ENCODE measurements at places on chromosomes 5 and 9.

GRCh38 chr5:152270096-152270495 lies 135.0 kb downstream of the NMUR2 start:
- no peak for DNase-seq

- peak; percentile 66 for DNase-seq
These were observed 76.7 kb upstream of the UNC5A start for GRCh38 chr5:176733406-176734262.

DNA sequence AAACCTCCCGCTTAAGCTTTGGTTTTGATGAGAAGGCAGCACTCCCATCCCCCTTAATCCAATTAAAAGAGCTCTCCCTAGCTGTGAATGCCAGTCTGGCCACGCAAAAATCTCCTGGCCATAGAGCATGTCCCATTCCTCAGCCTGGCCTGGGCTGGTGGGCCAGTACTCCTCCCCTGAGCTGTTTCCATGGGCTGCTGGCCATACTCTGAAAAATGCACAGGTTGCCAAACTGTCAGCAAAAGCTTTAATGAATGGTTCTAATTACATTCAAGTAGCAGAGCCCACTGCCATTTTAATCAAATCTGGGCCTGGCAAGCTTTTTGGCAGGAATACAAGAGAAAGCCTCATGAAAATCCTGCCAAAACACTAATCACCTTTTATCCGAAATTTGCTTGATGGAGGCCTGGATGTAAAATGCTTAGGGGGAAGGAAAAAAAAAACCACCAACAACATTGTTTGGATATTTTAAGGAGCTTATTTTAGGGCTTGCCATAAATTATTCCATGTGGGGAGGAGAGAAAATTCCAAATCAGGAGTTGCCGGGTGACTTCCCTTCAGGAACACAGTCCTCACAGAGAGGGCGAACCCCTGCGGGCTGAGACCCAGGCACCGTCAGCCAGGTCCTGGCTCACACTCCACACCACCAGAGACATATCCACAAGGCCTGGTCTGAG lies 243.3 kb downstream of the SEC61B start:
- DNase-seq: peak; percentile 79

DNA sequence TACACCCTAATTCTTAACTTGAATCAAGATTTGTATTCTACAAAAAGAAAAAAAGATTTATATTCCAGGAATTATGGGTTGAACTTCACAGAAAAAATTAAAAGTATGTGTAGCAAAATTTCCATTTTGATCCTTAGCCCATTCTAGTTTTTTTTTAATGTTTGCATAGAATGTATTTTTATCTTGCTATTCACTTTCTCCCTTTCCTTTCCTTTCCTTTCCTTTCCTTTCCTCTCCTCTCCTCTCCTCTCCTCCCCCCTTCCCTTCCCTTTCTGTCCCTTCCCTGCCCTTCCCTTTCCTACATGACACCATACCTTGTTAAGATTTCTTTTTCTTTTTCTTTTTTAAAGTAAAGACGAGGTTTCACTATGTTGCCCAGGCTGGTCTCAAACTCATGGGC lies 542.5 kb upstream of the PTGER4 start:
- DNase-seq: no peak

- DNase-seq: no peak
These were observed 74.2 kb upstream of the SUSD1 start for GRCh38 chr9:112249277-112249676.

DNA sequence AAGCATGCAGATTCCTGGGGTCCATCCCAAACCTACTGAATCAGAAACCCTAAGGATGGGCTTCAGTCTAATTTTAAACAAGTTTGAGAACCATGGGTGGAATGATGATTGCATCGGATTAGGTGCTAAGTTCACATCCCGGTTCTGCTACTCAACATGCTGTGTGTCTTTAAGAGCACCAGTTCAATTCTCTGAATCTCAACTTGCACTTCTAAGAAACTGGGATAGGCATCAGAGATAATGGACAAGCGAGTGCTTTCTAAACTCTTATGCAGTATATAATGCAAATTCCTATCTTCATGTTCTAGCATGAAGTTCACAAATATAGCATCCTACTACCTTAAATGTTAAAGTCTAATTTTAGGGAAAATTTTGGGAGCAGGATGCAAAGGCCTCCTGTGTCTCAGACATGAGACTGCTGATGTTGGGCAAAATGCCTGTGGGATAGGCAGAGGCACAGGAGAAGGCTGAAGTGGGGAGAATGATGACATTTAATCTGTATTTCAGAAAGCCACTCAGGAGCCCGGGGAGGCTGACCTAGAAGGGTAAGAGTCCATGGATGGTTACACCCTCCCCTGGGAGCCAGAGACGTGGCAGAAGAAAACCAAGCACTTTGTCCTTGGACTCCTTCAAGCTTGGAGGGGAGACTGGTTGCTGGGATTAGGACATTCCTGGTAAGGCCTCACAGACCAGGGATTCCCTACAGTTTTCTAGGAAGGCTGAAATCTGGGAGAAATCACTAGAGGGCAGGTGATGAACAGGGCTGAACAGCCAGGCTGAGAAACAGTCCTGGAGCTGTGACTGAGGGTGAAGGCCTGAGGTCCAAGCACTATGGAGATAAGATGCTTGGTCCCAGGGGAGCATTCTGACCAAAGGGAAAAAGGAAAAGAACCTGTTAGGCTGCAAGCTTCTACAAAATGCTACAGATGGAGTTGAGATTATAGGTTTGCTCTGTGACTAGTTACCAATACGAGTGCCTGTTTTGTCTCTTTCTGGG lies 311.9 kb upstream of the PANK3 start:
- DNase-seq: no peak

GRCh38 chr9:133488686-133489252 lies 9.9 kb upstream of the SLC2A6 start:
- DNase-seq: peak; percentile 70

GRCh38 chr9:72443855-72444254 lies 77.6 kb upstream of the TMC1 start:
- no peak for DNase-seq

DNA sequence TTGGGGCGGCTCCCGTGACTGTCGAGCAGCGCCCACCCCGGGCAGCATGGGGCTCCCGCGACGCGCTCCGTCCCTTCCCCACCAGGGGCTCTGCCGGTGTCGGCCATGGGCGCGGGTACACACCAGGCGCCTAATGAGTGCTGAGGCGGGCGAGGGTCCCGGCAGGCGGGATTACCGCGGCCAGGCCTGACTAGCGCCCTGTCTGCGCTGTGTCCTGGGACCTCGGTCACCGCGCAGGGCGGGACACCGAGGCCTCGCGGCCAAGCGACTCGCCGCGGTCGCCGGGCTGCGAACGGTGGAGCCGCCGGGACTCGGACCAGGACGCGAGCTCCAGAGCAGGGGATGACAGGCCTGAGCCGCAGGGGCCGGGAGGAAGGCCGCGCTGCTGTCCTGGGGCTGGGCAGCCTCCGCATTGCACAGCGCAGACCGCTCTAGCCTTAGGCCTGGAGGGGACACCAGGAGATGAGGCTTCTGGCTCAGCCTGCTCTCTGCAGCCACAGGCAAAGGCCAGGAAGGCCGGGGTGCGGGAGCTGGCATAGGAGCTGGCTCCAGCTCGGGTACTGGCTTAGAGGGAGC lies 14.1 kb downstream of the LCN10 start:
- no peak for DNase-seq

GRCh38 chr5:110248921-110249320 lies 477.6 kb downstream of the TMEM232 start:
- DNase-seq: no peak

GRCh38 chr5:124712731-124713305 lies 33.6 kb downstream of the ZNF608 start:
- DNase-seq: no peak

- DNase-seq: no peak
These were observed 143.1 kb downstream of the FSTL4 start for GRCh38 chr5:133469252-133469651.

GRCh38 chr9:86830356-86830755 lies 117.0 kb downstream of the GAS1 start:
- no peak for DNase-seq

GRCh38 chr9:133991964-133992779 lies at the start of gene VAV2:
Gene VAV2 (minus strand): TSS chr9:133992324. CDS start chr9:133992278, 46 bp downstream.
- peak; percentile 87 for DNase-seq

DNA sequence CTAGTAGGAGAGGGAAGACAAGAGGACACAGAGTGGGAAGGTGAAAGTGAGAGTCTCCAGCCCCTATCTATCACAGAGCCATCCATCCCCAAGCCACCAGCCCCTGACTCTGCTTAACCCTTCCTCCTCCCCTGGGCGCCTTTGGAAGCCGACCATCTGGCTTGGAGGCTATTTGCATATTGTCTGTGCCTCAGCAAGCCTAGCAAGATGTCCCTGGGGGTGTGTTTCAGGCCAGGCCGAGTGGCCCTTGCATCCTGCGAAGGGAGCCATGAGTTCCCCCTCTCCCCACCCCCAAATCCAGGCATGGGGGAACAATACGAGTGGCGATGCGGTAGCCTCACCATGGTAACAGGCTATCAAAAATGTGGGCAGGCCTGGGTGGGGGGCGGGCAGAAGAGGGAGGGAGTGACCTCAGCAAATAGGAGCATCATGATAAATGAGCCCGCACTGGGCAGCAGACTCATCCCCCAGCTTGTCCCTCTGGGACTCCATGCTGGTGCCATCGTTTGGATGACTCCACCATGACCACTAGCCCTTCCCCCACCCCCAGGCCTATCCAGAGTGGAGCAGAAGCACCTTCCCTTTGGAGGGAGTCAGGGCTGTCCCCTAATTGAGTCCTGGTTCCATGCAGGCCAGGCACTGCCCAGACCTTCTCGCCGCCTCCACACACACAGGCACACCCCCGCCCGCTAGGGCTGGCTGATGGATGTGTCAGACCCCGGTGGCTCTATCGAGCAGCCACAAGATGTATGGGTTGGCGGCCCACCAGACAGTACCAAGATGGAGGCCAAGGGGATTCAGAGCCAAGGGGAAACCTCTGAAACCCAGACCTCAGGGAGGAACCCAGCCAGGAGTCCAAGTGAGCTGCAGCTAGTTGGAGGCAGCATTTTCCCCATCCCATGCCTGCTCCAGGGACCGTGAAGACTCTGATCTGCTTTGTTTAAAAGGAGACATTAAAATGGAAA lies 14.6 kb downstream of the URM1 start:
- DNase-seq: no peak

DNA sequence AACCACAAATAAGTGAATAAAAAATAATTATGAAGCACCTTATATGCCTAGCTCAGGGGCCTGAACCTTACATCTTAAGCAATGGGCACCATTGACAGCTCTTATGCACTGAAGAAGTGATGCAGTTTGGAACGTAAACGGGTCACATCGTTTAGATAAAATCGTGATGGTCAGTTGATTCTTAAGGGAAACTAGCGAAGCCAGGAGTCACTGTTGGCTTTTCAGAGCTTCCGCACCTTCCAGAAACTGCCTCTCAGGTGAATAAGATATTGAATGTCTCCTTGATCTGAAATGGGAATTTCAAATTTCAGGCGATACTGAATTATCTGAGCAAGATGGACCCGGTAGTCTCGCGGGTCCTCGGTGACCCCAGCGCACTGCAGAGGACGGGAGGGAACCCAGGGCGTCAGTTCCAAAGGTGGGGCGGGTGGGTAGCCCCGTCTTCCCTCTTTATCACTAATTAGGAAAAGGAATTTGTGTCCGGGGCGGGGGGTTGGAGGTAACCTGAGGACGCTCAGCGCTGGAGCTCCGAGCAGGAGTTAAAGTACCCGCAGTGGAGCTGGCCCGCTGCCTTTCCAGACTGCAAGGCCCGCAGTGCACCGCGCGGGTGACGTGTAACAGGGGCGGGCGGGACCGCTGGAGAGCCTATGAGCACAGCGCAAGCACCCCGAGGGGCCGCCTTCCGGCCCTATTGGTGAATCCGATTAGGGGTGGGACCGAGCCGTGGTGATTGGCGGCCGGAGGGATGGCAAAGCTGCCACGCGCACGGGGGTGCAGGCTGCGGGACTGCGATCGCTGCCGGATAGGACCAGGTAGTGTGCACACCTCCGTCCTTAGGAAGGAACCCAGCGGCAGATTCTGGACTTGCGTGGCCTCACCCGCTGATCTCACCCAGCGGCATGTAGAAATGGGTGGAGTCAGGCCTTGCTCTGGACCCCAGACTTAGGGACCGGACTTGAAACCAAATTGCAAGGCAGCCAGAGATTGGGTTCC lies 19.7 kb upstream of the GARNL3 start:
- peak; percentile 99 for DNase-seq

DNA sequence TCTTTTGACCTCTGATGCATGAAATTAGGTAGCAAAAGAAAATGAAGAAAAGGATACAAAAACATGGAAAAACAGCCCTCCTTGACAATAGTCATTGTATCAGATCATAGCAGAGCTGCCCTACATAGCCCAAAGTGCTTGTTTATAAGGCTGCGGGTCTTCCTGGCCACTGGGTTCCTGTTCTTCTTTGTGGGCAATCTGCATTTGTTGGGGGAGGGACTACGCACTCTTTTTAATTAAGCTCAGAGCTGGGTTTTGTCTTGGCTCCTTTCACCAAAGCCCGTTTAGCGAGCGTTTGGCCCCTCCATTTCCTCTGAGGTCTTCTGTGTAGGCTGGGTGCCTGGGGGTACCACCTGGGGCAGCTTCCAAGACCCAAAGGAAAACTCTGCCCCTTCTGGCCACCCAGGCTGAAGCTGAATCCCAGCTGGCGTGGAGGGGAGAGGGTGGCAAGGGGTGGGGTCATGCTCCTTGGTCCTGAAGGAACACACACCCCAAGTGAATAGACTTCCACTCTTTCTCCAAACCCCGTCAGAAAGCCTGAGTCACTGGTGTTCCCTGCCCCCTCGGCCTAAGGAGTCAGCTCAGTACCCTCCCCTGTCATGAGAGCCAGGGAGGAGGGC lies 6.5 kb upstream of the PAX5 start:
- DNase-seq: no peak

DNA sequence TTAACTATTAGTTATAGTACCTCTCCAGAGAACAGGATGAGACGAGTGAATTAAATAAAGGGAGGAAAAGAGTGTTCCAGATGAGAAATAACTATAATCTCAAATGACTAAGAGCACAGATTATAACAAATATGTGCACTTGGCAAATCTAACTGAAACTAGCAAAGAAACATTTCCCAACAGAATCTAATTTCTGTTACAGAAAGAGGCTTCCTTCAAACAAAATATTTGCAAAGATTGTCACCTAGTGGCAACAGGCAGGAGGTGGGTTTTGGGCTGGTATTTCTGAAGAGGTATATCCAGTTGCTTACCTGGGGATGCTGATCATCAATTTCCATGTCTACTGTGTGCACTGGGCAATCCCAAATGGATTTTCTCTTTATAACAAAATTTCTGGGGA lies 5.6 kb upstream of the SPDL1 start:
- DNase-seq: no peak

GRCh38 chr9:16704116-16705110 lies 166.1 kb downstream of the BNC2 start:
- peak; percentile 86 for DNase-seq

- no peak for DNase-seq
These were observed 97.9 kb downstream of the NLN start for GRCh38 chr5:65819905-65820240.

DNA sequence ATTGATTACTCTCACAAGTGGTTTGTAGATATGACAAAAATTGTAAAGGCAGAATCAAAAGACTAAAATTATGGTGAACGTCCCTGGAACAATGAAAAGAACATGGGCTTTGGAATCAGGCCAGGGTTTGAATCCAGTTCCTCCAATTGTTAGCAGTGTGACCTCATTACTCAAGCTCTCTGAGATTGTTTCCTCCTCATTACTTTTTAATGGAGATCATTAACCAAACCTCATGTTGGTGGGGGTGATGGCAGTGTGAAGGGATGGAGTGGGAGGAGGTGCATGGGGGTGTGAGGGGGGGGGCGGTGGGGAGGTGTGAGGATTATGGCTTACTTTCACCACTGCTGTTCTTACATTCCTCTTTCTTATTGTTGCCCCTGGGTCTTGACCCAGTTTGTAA lies 44.1 kb upstream of the FOXE1 start:
- DNase-seq: no peak

Data from aorta (tissue), 5 donors.